Stimulated activated CD8-positive, alpha-beta memory T cell treated with anti-CD3 and anti-CD28 coated beads, Interleukin-4, amount 100 ng/mL, for 1 hour (primary cell): ENCODE measurements at places on chromosomes 5 and 9.

DNA sequence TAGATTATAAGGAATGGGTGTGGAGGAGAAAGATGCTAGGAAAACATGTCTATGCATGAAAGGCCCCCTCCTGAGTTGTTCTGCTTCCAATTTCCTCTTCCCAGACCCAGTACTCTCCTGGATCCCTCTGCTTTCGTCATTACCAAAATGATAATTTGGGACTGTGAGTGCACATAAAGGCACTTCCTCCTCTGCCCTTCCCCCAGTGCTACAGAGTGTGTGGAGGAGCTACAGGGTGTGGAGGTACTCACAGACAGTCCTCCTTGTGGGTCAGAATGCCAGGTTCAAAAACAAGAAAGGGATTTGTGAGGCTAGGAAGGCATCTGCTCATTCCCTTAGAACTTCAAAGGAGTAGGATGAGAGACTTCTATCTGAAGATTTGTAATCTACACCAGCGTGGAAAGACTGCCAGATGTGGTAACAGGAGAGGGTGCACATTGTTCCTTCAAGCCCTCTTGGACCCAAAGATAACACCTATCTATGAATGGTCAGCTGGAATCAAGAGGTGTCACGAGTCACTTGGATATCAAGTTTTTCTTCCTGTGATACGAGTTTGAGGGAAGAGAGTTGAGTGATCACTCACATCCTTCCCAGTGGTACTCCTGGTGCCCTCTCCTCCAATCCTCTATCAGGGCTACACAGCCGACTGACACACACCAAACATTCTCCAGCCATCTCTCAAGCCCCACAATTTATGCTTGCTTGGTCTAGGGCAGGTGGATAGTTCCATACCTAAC is 201.1 kb downstream of the EPB41L4A start:
- no peak for DNase-seq

DNA sequence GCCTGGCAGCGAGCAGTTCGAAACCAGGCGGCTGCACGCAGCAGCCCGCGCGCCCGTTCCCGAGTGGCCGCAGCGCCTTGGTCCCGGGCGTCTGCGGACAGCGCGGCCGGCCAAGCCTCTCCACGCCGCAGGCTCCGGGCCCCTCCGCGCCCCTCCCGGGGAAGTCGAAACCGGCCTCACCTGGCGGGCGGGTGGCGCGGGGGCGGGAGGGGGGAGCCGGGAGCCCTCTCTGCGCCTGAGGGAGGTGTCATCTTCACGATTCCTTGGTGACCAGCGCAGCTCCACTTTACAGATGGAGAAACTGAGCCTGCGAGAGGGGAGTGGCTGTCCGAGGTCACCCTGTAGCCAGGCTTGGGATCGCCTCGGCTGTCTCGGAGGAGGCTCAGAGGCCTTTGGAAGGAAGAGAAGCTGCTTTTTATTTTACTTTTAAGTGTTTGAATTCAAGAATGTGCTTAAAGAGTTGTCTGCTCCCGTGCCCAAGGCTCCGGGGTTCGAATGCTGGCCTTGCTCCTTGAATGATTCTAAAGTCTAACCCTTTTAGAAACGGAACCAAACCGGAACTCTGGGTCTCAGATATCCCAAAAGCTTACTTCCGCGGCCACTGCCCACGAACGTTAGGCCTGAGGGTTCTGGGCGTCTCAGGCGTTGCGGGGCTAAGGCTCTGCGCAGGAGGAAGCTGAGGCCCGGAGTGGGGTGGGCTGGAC is 662 bp downstream of the SUSD3 start:
- DNase-seq = no peak

DNA sequence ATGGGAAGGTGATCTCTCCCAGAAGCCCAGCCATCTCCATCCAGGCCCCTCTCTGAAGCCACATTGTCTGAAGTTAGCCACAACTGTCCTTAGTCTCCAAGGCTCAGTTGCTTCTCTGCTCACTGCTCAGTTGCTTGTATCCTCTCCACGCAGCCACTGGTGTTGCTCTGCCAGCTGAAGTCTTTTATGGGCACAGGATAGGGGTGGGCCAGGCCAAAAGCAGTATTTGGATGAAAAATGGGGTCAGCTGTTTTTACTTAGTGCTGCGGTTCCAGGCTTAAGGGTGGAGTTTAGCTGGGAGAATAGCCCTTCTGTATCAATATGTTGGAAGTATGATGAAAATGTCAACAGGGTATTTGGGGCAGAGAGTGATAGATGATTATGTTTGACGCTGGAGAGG is 168.8 kb upstream of the PPP1R2B start:
- DNase-seq = no peak

DNA sequence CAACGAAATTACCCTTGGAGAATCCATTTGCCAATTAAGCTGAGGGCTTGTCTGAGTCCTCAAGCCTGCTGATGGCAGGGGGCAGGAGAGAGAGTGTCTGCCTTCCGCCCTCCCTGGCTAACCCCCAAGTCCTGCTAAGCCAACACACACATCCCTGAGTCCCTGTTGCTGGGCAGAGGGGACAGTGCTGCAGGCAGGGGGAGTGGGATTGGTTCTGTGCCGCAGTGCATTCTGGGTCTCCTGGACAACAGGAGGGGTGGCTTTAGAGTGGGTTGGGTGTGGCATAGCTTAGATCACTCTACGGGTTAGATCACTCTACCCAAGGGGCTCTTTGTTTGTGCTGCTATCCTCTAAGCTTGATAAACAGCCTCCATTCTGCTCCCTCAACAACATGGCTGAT is 427.7 kb downstream of the CDK5RAP2 start:
- DNase-seq = no peak

- no peak for DNase-seq
These were observed 76.4 kb downstream of the ROR2 start for GRCh38 chr9:91873637-91874051.

- DNase-seq = no peak
These were observed 38.1 kb downstream of the MRPS27 start for GRCh38 chr5:72281764-72282499.

- DNase-seq = no peak
These were observed 70.3 kb downstream of the RAB24 start for GRCh38 chr5:177233206-177233605.
